Heart right ventricle (tissue), 16 donors: ENCODE measurements at places on chromosomes 1 and 21. TPM values are rescaled to one million over a fixed set of nuclear protein-coding genes. Genes with fewer than 3 reads are reported as not detected.

Gene KRTAP19-3
- not detected for total RNA-seq

DNA sequence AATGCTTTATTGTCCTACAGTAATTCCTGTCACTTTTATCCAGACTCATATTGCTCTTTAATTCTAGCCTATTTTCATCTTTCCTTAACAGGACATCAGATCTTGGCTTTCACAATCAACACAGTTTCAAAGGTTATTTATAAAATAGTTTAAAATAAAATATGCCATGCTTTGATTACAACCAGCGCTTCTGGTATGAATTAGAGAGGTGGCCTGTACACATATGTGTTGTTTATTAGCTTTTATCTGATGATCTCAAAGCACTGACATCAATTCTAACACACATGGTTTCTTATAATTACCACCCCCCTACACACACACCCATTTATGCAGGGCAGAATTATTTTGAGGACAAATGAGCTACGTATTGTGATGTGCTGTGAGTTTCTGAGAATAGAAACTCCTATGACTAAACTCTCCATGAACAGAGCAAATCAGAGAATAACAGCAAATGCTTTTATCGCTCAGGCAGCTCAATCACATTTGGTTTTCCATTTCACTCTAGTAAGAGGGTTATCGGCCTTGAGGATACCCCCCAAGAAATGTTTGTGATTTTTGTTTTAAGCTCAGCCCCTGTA lies 18.0 kb downstream of the CD247 start:
- DNase-seq: no peak

DNA sequence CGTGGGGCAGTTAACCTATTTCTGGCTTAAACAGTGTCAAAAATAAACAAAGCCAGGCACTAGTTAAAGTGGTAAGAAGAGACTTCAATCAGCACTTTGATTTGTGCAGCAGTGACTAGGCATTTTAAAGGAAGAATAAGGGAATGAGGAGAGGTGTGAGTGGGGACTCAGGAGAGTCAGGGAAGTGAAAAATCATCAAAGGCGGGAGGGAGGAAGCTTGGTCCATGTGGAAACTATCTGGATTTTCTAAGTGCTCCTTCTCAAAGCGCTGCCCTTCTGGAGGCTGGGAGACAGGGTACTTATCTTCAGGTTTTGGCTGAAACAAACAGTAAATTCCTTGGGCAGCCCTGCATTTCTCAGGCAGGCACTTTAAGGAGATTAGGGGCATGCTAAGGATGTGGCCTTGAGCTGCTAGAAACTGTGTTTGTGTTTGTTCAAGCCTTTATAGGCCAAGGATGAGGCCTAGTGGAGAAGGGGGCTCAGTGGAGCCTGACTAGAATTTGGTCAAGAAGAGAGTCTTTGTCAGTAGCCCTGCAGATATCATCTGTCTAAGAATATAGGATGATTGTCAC lies 486.5 kb downstream of the SIPA1L2 start:
- DNase-seq: no peak

GRCh38 chr1:232620356-232620969 lies 9.5 kb downstream of the SIPA1L2 start:
- DNase-seq: peak; percentile 87

DNA sequence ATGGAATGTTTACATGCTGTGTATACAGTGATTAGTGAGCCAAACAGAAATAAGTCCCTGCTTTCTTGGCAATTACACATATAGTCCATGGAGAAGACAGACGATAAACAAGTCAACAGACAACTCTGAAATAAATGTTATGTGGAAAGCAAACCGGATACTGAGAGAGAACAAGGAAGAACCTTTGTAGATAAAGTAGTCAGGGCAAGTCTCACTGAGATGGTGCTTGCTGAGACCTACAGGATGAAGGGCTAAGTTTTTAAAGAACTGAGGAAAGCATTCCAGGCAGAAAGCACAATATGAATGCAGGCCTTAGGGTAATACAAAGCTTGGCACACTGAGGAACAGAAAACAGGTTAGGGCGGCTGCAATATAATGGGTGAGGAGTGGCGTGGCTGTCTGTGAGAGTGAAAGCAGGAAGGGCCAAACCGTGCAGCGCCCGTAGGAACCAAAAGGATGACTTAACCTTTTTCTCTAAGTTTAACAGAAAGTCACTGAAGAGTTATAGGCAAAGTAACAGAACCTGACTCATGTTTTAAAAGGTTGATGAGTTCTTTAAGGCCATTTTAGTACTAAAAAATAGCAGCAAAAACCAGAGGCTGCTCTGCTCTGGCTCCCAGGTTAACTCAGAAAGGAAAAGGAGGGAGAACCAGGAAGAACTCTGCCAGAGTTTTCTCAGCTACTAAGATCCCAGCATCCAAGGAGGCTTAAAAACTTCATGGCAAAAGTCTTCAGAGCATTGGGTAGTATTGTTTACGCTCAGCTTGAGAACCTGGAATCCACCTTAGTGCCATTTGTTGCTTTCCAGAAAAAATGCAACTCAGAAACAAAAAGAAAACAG lies 8.7 kb upstream of the TTF2 start:
- DNase-seq: no peak

GRCh38 chr21:30434033-30434631 lies 4.1 kb downstream of the KRTAP13-4 start:
- no peak for DNase-seq

DNA sequence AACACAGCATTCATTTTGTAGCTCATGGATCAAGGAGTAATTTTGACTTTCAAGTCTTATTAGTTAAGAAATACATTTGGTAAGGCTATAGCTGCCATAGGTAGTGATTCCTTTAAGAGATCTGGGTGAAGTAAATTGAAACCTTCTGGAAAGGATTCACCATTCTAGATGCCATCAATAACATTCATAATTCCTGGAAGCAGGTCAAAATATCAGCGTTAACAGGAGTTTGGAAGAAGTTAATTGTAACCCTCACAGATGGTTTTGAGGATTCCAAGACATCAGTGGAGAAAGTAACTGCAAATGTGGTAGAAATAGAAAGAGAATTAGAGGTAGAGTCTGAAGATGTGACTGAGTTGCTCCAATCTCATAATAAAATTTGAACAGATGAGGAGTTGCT lies 216.6 kb downstream of the GREM2 start:
- no peak for DNase-seq

DNA sequence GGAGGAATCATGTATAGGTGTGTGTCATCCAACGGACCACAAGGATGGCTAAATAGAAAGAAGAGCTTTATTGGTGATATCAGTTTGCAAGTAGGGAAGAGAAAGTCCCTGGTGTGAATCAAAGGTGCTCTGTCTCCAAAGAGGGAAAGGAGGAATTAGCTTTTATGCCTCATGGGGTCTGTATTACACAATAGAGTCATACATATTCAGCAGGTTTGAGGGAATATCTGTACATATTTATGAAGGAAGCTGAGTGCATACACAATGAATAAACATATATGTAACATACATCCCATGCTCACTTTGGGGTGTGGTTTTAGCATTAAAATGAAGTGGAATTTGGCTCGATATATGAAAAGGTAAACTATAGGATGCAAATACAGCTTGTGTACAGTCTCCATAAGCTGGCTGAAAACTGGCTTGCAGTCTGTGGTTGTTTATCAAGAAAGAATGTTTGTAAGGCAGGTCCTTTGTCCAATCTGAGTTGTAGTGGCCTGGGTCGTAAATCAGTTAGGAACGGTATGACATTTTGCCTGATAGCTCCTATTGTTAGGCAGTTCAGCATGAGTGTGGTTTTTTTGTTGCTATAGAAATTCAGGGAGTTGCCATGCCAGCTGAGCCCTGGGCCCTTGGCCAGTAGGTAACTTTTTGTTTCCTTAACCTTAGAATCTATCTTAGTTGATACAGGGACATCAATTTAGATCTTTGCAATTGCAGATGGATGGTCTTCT lies 198.0 kb upstream of the ZP4 start:
- no peak for DNase-seq

DNA sequence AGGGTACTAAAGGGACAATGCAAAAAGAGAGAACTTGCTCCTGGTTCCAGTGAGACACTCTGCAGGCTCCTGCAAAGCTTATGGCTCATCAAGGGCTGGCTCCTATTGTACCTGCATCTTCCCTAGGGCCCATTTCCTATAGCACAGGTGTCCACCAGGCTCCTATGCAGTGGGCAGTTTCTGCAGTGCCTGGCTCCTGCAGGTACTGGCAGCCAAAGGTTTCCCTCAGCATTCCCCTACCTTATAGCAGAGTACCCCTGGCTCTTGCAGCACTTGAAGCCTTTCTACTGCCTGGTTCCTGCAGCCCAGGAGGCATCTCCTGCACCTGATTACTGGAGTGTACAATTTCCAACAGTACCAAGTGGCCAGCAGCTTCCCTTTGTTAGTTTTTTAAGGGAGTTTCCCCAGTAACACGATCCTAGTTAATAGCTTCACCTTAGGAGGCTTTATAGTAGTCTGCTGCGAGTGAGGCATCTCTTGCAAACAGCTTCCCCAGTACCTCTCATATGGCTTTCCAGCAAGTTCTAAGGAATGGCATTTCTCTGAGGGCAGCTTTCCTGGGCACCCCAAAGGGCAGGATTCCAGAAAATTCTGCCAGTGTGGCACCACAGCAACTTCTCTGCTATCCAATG lies 141.7 kb downstream of the DENND1B start:
- DNase-seq: no peak

GRCh38 chr1:188004849-188005248 lies 1176.1 kb downstream of the PLA2G4A start:
- no peak for DNase-seq

DNA sequence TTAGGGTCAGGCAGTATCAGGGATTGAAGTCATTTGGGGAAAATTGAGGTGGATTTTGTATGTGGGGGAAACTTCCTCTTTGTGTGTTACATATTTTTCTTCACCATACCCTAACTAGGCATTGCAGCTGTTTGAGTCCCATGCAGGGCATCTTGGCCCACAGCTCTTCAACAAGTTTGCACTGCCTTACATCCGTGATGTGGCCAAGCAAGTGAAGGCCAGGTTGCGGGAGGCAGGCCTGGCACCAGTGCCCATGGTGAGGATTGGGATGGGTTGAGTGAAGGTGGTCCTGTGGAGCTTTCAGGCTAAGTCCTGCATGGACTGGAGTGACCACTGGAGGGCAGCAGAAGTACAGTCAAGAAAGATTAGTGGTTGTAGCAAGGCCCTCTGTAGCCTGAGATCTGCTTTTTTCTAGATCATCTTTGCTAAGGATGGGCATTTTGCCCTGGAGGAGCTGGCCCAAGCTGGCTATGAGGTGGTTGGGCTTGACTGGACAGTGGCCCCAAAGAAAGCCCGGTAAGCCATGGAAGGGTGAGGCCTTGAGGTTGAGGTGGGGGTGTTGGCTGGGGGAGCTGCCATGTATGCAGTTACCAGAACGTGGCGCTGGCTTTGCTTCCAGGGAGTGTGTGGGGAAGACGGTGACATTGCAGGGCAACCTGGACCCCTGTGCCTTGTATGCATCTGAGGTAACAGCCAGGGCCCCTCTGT lies 2.4 kb downstream of the UROD start:
- peak; percentile 82 for DNase-seq

GRCh38 chr1:186869526-186870228 lies 40.9 kb downstream of the PLA2G4A start:
- no peak for DNase-seq

- no peak for DNase-seq
Observed at GRCh38 chr1:218585511-218586184, 240.5 kb downstream of the TGFB2 start.

Gene DISP1
- total RNA-seq: 5.3 TPM

Gene OVAAL
- 4.3 TPM for total RNA-seq

DNA sequence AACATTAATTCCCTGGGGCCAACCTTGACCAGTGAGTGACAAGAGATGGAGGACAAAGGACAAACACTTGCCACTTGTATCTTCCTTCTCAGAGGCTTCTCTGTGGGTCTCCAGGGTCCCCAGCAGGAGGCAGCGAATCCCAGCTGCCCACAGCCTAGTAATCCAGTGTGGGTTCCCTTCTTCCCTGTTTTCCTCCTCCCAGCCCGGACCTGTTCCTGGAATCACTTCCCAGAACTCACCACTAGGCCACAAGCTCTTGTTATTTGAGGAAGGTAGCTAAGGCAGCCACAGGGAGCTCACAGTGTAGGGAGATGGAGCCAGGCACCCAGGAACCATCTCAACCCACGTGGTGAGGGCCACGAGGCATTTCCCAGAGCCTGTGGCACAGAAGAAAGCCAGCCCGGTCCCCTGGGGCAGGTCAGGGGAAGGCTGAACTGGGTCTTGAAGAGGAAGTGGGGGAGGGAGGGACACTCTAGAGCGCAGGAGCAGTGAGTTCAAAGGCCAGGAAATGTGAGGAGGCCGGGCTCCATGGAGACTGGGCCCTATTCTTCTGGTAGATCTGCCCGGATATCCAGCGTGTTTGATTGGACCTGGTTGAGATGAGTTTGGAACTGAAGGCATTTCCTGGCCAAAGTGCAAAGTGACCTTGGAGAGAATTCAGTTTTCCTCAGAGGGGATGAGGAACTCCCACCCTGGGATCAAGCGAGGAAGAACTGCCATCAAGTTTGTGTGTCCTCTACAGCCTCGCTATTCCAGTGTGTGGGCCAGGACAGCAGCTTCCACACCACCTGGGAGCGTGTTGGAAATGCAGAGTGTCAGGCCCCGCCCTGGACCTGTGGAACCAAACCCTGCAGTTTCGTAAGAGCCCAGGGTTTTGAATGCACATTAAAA lies 20.3 kb upstream of the C2CD2 start:
- DNase-seq: peak; percentile 70

- peak; percentile 41 for DNase-seq
Observed at GRCh38 chr1:10339815-10340214, 59.0 kb upstream of the PGD start.

- no peak for DNase-seq
Observed at GRCh38 chr1:48596046-48596445, 124.0 kb upstream of the SPATA6 start.

Gene CD5L
- total RNA-seq: 0.92 TPM

DNA sequence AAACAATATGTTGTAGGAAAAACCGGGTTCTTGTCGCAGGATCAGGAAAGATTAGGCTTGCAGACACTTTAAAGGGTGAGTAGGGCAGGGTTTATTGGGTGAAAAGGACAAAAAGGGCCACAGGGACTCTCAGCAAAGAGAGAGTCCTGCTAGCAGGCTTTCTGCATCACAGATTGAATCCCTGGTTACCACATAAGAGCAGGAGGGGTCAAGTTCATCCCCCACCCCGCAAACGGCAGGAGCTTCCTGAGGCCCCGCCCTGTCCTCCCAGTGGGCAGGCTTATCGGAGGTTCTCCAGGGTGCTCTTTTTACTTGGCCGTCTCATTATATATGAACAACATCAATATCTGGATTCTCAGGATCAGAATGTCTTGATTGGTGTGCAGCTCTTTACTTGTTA lies 47.7 kb downstream of the SYCP1 start:
- no peak for DNase-seq
